ENCODE measurements at places on chromosomes 13 and 19.

DNA sequence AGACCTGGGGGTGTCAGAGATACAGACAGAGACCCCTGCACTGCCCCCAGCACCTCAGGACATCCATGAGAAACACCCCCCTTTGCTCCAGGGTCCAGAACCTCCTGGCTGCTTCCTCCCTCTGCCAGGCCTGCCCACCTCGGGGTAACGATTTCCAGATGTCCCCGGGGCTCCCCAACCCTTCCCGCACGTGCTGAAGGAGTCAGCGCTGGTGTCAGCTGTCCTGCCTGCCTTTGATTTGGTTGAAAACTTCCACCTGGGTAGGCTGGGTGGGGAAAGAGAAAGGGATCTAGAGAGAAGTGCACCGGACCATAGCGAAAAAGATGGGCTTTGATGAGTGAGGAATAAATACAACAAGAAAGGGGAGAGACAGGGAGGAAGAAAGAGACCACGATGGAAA lies 1.5 kb upstream of the CGB7 start:
- DNase-seq, result no peak

GRCh38 chr19:42555317-42555716 lies 27.0 kb upstream of the CEACAM1 start:
- no peak for DNase-seq

DNA sequence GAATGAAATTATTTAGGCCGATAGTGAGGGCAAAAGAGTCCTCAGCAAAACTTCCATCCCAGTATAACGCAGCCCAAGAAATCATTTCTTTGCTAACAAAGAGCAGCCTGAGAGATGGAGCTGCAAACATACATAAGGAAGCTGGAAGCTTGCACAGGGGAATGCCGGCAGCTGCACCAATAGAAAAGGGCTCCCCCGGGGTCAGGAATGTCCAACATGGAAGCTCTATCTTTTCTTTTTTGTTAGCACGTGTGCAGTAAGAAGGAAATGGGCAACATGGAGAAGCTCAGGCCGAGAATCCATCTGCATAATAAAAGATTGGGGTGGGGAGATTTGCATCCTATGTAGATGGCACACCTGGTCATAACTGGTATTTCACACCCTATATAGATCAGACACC lies 1363.5 kb upstream of the PCDH20 start:
- DNase-seq, result no peak

GRCh38 chr13:97354808-97355207 lies 79.2 kb upstream of the RAP2A start:
- DNase-seq, result no peak

Data from esophagus squamous epithelium (tissue), 5 donors.